ELF-1 (cell line): ENCODE measurements at places on chromosomes 2 and 18.

DNA sequence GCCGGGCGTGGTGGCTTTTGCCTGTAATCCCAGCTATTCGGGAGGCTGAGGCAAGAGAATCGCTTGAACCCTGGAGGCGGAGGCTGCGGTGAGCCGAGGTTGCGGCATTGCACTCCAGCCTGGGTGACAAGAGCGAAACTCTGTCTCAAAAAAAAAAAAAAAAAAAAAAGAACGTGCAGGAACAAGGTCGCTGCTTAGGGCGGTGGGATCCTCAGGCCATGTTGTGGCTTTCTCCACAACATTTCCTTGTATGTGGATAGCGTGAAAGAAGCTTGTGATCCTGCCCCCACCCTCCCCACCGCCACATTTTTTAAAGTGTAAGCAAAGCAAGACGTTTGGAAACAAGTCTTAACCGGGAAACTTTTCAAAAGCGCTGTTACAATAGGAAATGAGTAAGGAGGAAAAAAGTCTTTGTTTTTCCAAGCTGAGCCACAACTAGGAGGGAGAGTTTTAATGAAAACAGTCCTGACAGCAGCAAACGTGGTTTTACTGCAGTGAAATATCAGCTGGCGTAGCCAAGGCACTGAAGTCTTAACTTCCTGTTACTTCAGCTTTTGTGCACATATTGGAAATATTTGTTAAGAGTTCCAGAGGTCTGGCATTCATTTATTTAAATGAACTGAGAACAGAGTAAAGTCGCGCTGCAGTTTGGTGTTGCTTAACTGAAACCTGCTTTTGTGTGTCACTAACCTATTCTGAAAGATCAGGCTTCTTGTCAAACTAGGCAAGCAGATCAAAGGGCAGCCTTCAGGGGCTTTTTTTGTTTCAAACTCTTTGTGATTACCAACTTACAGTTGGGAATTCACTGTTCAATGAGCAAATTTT is 3.8 kb downstream of the TGIF1 start:
- DNase-seq: peak; percentile 74

DNA sequence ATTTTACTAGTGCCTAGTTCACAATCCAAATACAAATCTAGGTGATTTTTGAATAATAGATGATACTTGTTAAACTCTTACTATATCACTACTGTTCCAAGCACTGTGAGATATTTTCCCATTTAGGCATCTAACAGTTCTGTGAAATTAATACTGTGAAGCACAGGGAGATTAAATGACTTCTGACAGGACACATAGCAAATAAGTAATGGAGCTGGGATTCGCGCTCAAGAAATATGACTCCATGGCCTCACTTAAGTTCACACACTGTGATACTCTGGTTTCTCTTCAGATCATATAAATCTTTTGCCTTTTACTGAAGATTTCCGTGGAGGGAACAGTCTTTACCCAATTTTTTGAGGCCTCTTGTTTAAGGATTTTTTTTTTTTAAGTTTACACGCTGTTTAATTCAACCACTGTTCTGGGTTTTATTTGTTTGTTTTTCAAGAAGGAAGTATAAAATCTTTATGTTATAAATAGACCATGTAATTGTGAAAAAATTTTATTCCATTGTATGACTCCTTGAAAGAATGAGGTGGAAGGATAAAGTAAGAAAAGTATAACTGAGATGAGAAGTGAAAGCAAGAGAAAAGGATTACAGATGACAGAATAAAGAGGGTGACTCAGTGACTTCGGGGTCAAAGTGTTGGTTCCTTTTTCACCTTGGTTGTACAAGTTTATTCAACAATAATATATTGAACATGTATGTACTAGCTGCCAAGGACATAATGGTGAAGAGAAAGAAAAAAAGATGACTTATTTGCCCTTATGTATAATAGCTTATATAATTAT is 30.2 kb downstream of the RBM45 start:
- DNase-seq: no peak

- peak; percentile 8 for DNase-seq
These were observed 35.6 kb upstream of the ZSWIM2 start for GRCh38 chr2:186884587-186884986.

GRCh38 chr2:182220998-182221397 is 205.8 kb downstream of the PDE1A start:
- DNase-seq: no peak

DNA sequence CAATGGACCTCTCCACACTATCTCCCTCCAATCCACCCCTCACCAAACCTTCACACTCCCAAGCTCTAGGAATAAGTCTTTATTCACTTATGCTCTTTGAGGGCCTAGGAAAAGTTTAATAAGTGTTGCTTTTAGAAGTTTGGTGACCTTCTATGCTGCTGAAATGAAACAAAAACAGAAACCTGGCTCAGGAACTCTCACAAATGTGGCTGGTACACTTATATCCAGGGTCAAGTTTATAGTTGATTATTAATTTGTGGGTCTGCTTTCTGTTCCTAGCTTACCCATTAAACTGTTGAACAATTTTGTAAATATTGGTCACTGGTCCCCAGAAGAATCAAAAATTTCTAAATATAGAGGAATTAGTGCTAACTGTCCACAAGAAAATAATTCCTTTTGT is 14.2 kb upstream of the ANKRD44 start:
- no peak for DNase-seq

- peak; percentile 42 for DNase-seq
These were observed 43.2 kb upstream of the KDM3A start for GRCh38 chr2:86397986-86398385.
